ENCODE measurements at places on chromosomes 13 and 19. TPM values are rescaled to one million over a fixed set of nuclear protein-coding genes. Genes with fewer than 3 reads are reported as not detected.
A peak's percentile ranks its signal among the peaks of the same experiment; 100 is the strongest.

- DNase-seq, result no peak
Measured at GRCh38 chr13:107231944-107232343, 664.0 kb upstream of the ARGLU1 start.

ERVV-1 gene
- polyA plus RNA-seq, result not detected

DNA sequence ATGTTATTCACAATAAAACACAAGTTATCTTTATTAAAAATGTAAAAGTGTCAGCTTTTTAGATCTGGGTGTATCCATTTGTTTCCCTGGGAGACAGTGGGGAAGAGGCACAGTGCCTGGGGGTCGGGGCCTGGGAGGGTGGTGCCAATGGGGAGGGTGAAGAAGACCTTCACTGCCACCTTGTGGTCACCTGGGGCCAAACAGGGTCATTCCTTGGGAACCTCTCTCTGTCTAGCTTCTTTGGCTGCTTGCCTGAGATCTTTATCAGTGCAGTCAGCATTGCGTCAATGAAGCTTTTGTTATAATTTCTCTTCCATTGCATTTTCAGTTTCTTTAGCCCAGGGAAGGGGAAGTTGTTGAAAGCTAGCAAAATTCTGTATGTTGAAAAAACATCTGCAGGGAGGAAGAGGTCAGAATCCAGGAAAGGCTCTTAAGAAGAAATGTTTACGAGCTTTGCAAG lies 39.1 kb downstream of the PCDH8 start:
- peak; percentile 30 for DNase-seq

- DNase-seq, result peak; percentile 64
Measured at GRCh38 chr13:35469806-35470525, 6.5 kb downstream of the MAB21L1 start.

Data from muscle of back (tissue), 13 donors.